ENCODE measurements at places on chromosomes 4 and X. TPM values are rescaled to one million over a fixed set of nuclear protein-coding genes. Genes with fewer than 3 reads are reported as not detected.

GRCh38 chr4:1638272-1638598 lies 45.9 kb downstream of the FAM53A start:
- no peak for DNase-seq

The PDE5A gene
- 20.0 TPM for total RNA-seq

DNA sequence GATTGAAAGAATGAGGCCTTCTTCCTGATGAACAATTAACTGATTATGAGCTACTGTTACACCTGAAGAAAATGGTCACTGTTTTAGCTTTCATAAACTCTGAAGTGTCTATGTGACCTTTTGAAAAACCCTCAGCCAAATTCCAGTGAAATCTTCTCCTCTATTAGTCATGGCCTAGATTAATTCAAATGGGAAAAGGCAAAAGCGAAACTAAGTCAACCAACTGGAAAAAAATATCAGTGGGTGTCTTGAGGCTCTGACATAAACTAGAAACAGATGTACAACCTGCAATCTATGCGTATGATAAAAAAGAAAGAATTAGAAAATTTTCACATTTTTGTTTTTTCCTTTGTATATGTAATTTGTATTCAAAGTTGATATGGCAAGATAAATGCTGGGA lies 169.4 kb upstream of the BANK1 start:
- DNase-seq = no peak

The NDST3 gene
- not detected for total RNA-seq

DNA sequence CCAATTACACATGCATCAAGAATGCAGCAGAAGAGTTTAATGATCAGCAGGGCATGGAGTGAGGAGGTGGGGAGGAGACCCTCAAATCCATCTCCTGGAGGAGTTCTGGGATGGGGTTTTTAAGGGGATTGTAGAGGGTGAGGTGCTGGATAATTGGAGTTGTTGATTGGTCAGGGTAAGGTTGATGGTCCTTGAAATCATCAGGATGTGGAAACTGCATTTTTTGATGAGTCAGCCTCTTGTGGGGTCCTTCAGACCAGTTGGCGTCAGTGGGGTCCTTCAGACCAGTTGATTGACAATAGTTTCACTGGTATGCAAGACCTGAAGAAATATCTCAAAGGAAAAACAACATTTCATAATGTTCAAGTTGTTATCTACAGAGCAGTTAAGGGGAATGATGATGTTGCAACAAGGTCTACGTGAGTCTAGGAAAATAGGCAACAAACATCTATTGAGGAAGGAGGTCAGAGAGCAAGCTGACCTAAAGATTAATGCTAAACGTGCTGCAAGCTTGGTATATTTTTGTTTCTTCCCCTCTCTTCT lies 88.3 kb downstream of the NRK start:
- DNase-seq = no peak

- DNase-seq = no peak
Measured at GRCh38 chr4:2684486-2684885, 71.7 kb downstream of the TNIP2 start.

DNA sequence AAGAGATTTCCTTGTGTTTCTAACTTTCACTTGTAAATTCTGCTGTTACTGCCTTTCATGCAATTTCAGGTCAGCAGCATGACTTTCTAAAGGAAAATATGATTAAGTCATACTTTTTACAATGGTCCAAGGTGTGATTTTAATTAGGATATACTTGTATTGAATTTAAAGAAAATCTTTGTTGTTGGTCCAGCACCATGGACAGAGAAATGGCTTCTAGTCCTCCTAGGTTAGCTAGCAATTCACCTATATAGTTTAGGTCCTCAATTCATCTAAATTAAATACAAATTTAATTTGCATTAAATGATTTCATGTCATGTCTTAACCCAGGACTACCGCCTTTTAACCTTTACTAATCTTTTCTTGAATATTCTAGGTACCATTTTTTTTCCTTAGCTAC lies 304.9 kb upstream of the RPS6KA3 start:
- no peak for DNase-seq

DNA sequence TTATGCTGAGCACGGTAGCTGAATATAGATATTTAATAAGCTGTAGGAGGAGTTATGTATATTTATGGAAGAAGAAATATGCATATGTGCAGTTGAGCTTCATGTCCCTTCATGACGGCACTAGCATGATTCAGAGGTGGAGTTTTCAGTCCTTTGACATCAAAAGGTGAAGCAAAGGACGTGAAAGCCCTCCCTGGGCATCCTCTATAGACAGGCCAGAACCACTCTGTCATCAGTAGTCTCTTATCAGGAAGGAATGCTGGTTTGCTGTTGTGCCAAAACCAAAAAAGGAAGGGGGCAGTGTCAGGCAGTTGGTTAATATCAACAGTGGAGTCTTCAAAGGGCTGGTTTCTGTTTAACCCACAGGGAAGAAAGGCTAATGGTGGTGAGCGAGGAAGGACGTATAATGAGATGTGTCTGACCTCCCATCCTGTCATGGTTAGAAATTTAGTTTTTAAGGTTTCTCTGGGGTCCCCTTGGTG lies 23.5 kb upstream of the IL2 start:
- DNase-seq = no peak

DNA sequence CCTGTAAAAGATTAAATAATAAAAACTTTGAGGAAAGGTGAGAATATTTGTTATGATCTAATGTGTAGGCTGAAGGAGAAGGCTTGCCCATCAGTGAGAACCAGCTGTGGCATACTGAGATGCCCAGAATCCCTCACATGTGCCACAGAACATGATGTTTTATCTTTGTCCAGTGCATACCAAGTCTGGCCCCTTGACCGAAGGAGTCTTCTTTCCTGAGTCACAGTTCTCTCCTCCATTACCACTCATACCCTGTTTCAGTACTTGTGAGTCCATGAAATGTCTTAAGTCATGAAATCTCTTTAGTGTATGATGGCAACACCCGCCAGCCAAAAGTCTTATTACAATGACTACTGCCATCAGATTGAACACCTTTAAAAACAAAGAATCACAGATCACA lies 42.7 kb downstream of the PPARGC1A start:
- no peak for DNase-seq

The PLP1 gene
- 2.2 TPM for total RNA-seq

DNA sequence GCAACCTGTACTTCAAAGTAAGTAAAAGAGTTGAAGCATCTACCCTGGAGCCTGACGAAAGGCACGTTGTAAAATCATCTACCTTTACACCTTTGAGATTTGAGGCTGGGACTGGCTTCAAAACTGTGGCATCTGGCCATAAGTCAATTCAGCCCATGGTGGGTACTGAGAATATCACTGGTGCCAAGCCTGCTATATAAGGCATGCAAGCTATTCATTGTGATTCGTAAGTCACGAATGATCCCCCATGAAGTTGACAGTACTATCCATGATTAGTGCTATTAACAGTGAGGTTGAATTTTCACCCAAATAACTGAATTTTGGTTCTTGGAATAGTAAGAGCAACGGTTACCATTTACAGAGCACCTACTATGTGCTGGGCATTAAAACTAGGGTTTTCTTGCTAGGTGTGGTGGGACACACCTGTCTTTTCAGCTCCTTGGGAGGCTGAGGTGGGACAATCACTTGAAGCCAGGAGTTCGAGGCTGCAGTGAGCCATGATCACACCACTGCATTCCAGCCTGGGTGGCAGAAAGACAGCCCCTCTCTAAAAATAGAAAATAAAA lies 39.8 kb downstream of the IRF2 start:
- no peak for DNase-seq

DNA sequence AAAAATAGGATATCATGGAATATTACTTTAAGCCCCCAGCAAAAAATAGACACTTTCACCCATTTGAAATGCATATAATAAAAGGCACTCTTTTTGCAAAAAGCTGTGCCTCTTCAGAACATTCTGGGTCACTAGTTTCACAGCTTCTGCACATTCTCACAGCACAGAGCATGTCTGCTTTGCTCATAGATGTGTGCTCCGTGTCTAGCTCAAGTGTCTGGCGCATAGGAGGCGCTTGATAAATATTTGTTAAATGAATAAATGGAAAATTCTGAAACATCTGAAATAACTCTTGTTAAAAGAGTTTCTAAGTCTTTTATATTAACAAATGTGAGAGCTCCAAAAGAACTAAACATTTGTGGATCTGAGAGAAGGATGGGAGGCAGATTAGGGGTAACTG lies 275.2 kb downstream of the PTTG2 start:
- no peak for DNase-seq

The UGT2B11 gene
- not detected for total RNA-seq

The TLR3 gene
- 2.3 TPM for total RNA-seq

GRCh38 chr4:168488869-168489274 lies 8.0 kb upstream of the PALLD start:
- DNase-seq = no peak

DNA sequence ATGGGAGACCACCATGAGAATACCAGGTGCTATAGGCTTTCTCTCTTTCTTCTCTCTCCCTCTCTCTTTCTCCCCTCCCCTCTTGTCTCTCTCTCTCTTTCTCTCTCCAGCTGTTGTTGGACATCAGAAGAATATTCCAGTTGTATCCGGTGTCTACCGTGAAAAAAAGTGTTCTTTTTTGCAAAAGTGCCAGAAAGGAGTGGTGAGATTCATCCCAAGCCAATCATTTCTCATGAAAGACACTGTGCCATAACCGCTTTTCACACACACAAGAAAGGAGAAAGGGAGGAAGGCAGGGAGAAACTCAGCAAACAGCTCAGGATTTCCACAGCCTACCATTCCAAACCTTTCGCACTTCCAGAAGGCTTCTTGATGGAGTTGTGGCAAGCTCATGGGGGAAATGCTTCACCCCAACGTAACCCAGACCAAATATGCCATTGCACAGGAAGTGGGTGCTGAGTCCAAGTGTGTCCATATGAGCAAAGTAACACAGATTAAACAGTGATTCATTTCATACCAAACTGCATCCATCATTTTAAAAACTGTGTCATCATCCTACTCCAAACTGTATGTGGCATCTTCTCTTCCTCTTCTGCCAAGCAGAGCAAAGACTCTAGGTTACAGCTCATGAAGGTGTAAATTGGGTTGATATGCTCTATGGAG lies 224.0 kb downstream of the APBB2 start:
- DNase-seq = no peak

- no peak for DNase-seq
Measured at GRCh38 chrX:153778684-153779101, 2.1 kb upstream of the SRPK3 start.

The SMIM10 gene
- 4.9 TPM for total RNA-seq

The SLITRK4 gene
- total RNA-seq = 22.1 TPM

The SPANXC gene
- total RNA-seq = not detected

- no peak for DNase-seq
Measured at GRCh38 chr4:89468602-89469001, 161.0 kb upstream of the GPRIN3 start.

GRCh38 chr4:154617820-154618317 lies 5.4 kb upstream of the FGG start:
- no peak for DNase-seq

DNA sequence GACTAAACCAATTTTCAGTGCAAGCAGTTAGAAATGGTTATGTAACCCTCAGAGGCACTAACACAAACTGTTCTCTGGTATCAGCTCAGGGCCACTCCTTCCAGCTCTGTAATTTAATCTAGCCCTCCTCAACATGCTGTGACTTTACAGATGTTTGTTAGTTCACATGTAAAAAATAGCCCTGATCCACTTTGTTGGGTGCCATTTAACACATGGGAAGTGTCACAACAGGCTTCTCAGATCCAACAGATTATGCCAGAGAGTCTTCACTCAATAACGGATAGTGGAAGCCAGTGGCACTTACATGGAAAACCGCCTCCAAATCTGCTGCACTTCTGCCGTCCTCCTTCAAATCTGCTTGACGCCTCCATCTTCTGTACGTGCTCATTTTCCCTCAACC lies 51.6 kb downstream of the ATP8A1 start:
- DNase-seq = no peak

GRCh38 chrX:8783097-8783713 lies 18.0 kb downstream of the FAM9A start:
- DNase-seq = no peak

The NAP1L2 gene
- total RNA-seq = 10.7 TPM

- DNase-seq = no peak
Measured at GRCh38 chr4:125689805-125690204, 375.1 kb downstream of the FAT4 start.

The GAGE12E gene
- total RNA-seq = not detected

GRCh38 chrX:126799059-126799458 lies 20.5 kb upstream of the PRR32 start:
- no peak for DNase-seq

DNA sequence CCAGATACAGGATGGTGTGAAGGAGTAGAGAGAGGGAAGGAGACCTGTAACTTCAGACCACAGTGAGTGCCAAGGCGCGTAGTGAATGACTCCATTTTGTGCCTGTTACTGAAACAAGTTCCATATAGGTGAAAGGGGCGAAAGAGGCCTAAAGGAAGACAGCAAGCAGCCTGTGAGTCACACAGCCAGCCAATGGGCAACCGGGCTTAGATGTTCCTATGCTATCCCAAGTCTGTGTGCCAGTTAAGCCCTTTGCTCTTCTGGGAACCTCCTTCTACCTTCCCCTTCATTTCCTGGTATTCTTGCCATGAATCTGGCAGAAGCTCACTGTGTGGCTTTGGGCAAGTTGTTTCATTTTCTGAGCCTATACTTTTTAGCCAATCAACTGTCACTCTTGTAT lies 161.8 kb upstream of the LDB2 start:
- no peak for DNase-seq
